ENCODE measurements at places on chromosomes 3 and 15.

DNA sequence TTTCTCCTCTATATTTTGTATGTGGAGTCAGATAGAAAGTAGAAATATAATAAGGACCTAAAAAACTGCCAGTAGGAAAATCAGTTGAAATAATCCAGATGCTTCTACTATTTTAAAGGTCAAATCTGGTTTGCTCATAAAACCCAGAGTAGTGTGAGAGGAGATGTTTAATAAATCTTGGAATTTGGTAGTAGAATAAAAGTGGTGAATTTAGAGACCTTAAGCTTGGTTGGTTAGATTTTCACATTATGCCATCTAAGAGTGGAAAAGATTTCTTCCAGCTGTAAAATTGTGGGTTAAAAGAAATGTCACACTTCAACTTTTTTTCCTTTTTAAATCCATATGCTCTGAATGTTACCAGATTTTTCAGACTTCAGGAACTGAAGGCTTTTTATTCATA lies 266.4 kb upstream of the GOLIM4 start:
- no peak for DNase-seq

- no peak for DNase-seq
Observed at GRCh38 chr3:179837374-179837773, 184.5 kb downstream of the USP13 start.

DNA sequence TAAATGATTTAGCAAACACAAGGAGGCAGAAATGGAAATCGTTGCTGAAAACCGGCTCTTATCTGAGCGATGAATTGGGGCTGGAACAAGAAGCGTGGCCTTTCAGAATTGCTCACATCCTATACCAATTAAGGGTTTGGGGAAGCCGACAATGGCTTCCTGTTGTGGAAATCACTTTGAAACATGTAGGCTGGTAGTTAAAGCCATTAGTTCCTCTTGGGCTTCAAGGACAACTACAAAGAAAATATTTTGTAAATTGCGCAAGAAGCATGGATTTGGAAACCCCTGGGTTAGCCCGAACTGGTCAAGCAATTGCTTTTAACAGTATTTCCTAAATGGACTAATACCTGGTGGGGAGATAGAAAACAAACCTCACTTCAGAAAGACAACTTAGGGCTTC lies 182.4 kb downstream of the ADAMTS9 start:
- DNase-seq, result no peak

DNA sequence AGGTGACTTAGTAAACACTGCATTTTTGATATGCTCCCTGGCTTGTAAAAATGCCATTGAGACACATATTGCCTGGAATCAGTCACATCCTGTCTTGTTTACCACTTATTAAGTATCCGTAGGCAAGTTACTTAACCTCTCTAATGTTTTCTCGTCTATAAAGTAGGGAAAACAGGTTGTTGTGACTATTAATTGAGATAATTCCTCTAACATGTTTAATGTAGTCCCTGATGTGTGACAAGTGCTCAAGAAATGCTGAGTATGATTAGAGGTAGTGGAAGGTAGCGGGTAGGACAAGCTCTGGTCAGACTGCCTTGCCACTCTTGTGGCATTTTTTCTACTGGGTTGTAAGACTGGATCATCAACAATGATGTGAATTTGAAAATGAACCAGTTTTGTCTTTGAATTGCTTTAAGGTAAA lies 54.1 kb downstream of the NFKBIZ start:
- DNase-seq, result peak; percentile 45

DNA sequence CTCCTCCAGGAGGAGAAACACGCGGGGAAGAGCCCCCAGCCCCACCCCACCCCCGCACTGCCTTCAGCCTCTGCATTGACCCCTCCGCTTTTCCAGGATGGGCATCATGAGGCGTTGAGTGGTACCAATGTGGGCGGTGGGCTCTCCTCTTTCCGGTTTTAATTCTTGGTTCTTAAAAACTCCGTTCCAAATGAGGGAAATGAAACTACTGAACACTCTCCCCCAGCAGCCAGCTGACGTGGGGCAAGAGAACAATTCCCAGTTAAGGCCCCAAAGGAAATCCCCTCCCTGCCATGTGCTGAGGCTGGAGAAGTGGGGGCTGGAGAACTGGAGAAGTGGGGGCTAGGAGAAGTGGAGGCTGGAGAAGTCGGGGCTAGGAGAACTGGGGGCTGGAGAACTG lies 5.3 kb upstream of the NRROS start:
- DNase-seq, result no peak

DNA sequence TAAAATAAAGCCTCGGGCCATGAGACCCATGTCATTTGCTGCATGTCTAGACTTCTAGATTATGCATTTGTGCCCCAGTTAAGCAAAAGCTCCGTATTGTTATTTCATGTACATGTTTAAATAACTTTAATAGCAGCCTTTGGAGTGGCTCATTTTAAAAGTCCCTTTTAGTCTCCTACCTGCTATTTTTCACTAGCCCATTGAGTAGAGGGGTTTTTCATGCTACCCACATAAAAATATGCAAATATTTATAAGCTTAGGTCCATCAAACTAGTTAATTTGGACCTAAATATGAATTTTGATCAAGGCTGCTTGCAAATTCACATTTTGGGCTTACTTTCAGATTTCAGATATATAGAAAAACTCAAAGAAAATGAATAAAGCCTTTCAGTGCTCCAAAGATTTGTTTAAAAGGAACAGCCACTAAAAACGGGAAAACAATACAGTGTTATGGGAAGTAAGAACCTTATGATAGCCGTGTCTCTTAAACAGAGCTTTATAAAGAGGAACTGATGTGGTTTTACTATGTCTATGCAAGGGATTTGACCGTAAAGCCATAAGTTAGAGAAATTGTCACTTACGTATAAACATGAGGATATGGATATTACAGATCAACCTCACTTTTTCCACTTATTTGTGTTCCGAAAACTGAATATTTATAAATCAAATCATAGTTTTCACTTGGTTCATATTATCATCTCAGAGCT lies 30.0 kb downstream of the FILIP1L start:
- no peak for DNase-seq

GRCh38 chr15:64731012-64731804 lies 44.2 kb downstream of the RBPMS2 start:
- DNase-seq, result peak; percentile 76

- no peak for DNase-seq
Observed at GRCh38 chr15:101646672-101647071, 5.5 kb downstream of the TM2D3 start.

- no peak for DNase-seq
Observed at GRCh38 chr3:62922326-62922725, 47.1 kb upstream of the CADPS start.

DNA sequence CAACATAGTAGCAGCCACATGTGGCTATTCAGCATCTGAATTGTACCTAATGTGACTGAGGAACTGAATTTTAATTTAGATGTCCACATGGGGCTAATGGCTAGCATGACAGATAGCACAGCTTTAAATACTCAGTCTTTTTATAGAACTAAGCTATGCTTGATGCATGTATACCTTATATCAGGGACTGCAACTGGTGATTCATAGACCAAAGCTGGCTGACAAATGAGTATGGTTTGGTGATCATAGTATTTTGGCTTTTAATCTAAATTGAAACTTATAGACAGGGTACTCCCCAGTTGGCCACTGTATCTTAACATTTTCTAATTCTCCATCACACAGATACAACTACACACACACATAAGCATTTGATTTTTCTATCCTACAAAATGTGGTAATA lies 83.6 kb downstream of the IGSF11 start:
- DNase-seq, result no peak

DNA sequence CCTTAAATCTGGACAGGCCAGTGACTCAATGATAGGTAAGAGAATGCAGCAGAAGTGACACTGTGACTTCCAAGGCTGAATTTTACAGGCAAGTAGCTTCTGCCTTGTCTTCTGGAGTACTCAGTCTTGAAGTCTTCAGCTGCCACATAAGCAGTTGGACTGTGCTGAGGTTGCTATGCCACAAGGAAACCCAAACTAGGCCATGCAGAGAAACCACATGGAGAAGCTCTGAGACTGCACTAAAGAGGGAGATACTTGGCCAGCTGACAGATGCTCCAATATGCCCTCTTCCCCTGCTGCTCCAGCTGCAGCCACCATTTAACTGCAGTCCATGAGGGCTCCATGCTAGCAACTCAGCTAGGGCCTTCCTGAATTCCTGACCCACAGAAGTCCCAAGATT lies 119.4 kb upstream of the GADL1 start:
- DNase-seq, result no peak

DNA sequence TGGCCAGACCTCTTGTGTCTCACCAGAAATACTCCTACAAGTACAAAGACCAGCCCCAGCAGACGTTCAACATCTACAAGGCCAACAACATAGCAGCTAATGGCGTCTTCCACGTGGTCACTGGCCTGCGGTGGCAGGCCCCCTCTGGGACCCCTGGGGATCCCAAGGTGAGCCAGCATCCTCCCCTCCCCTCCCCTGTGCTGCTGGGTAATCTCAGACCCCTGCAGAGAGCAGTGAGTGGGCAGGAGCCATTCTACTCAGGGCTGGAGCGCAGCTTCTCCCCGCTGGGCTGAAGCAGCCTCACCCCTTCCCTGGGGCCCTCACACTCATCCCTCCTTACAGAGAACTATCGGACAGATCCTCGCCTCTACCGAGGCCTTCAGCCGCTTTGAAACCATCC lies 9.8 kb downstream of the STAB1 start:
- DNase-seq, result no peak

- DNase-seq, result no peak
Observed at GRCh38 chr3:121126033-121126706, 218.2 kb downstream of the STXBP5L start.

DNA sequence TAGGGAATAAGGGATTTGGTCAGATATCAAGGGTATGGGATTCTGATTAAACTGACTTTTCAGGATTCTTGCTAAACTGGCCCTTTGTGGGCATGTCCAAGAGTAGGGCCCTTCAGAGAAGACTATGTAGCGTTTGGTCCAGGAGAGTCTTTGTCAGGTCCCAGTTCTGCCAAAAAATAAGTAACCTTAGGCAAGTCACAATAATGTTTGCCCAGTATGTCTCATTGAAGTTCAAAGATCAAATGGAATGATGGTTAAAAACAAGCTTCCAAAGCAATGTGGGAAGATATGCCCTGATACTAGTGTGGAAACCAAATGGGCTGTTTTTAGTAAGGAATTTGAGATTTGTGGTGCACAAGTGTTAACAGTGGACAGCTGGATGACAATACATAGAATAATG lies 454.4 kb downstream of the WDR72 start:
- DNase-seq, result no peak

- no peak for DNase-seq
Observed at GRCh38 chr3:171835116-171835515, 8.0 kb upstream of the TMEM212 start.

- DNase-seq, result no peak
Observed at GRCh38 chr3:118226206-118226605, 808.4 kb downstream of the IGSF11 start.

DNA sequence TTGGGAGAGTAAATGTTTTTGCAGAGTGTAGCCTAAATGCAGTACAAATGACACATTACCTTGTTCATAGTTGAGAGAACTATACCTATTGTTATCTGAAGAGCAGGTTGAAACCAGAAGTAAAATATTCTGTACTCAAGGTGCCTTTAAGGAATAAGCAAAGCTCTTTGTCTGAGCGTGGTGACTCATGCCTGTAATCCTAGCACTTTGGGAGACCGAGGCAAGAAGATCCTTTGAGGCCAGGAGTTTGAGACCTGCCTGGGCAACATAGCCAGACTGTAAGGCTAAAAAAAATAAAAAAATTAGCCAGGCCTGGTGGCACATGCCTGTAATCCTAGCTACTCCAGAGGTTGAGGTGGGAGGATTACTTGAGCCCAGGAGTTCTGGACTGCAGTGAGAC lies 2.2 kb upstream of the RNF13 start:
- no peak for DNase-seq

- no peak for DNase-seq
Observed at GRCh38 chr15:98480844-98481243, 167.5 kb upstream of the IGF1R start.

GRCh38 chr3:124033360-124034015 lies 41.6 kb upstream of the ROPN1 start:
- DNase-seq, result no peak

DNA sequence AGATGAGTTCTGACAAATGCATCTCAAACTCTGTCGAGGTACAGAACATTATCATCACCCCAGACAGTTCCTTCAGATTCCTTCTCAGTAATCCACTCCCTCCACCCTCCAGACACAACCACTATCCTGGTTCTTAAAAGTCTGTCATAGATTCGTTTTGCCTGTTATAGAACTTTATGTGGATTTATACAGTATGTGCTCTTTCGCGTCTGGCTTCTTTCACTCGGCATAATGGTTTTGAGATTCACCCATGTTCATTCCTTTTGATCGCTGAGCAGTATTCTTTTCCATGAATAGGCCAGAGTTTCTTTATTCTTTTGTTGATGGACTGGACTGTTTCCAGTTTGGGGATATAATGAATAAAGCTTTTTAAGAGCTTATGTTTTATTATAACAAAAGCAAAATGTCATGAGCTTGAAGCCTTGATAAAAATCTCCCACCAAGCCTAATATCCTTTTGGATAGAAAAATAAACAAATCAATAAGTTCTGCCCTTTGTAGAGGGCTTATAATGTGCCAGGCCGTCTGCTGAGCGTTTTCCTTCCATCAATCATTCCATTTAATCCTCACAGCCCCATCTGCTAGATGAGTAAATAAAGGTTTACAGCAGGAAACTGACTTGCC lies 21.3 kb upstream of the RFTN1 start:
- no peak for DNase-seq

DNA sequence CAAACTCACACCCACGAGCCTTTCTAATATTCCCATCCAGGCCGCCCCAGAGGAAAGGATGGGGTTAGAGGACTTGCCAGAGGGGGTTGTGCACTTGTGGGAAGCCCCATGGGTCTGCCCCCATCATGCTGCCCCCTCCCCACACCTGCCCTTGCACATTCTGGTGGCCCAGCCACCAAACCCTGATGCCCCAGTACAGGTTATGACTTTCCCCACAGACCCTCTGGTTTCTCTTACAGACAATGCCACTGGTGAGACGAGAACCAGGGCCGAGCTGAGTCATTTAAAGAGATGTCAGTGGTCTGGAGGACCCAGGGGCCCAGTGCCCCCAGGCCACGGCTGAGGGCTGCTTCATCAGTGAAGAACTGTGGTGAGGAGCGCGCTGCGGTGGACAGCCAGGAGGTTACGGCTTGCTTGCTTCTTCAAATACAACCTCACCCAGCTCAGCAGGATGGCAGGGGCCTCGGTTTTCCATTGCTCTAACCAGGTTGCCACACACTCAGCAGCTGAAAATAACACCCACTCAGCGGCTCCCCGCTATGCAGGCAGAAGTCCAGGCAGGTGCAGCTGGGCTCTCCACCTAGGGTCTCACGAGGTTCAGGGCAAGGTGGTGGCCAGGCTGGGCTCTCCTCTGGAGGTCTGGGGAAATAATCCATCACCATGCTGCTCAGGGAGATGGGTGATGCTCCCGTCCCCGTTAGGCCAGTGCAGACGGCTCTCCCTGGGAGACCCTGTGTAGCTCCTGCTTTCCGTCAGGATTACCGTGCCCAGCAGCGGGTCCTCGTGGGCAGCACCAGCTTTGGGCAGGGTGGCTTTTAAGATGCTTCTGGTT lies 13.8 kb upstream of the SNRPA1 start:
- DNase-seq, result no peak

DNA sequence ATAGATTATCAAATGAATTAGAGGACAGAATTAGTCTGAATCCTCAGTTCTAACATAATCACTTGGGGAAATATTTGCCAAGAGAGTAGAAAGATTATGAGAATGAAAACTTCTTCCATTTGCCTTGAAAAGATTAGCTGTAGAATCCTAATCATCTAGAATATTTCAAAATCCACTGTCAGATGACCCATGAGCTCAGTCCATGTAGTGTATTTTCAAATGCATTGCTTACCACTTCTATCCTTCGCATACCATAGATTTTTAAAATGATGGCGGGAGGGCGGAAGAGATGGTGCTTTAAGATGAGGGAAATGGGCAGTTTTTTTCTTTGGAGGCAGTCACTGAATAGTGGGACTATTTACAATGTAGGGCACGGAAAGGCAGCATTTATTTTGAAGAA lies 136.3 kb downstream of the SLCO3A1 start:
- no peak for DNase-seq

All from kidney glomerular epithelial cell (primary cell).